ENCODE measurements at places on chromosomes 11 and 22. TPM values are rescaled to one million over a fixed set of nuclear protein-coding genes. Genes with fewer than 3 reads are reported as not detected.

The SCGB1C1 gene
- not detected for polyA plus RNA-seq

- DNase-seq, result no peak
These were observed 13.0 kb downstream of the TBC1D10A start for GRCh38 chr22:30313527-30314363.

GRCh38 chr11:68081691-68082090, 39.5 kb downstream of the CHKA start:
- no peak for DNase-seq

- no peak for DNase-seq
These were observed 1.4 kb upstream of the PIWIL3 start for GRCh38 chr22:24775769-24776492.

DNA sequence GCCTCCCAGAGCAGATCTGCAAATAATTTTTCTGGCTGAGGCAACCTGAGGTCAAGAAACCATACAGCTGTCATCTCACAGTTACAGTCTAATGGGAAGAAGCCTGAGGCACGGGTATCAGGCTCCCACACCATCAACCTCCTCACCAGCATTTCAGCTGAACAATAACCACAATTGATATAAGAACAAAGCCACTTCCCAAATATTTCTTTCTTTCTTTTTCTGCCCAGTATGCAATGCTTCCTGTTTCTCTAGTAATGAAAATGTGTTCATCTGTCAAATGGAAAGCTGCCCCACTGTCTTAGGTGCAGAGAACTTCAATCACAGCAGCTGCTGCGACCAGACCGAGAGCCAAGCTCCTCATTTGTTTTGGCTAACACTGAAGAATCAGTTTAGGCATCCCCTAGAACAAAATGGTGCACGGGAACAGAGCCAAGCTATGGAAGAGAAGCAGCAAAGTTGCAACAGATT, 108.4 kb downstream of the BLID start:
- DNase-seq, result no peak

DNA sequence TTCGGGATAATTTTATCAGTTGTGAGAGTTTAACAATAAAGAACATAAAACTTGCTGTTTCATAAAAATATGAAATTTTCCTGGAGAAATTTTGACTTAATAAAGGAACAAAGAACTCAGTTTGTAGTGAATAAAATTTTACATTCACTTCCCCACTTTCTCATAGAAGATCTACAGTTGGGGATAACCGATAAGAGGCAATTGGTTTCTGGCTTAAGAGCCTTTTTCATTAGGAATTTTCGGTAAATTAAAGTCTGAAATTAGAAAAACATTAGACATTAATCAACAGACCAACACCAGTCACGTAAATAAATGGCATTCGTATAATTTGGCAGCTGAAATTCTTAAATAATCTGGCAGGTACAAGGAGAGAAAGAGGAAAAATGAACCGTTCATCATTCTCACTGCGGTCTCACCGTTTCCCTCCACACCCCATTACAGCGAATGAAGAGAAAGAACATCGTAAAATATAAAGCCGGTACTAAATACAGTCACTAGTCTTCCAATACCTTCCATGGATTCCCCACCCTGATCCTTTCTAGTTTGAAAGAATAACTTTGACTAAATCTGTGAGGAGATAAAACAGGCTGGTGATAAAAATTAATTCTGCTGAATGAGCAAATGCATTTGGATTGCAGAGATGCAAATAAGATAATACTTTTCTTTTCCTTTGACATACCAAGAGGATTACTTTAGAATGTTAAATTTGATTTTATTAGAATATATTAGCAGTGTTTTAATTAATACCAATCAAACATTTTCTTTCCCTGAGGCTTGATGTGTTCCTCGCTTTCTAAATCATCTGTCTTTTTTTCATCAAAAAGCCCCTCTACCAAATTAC, 19.5 kb downstream of the BLID start:
- no peak for DNase-seq

The PSMA1 gene
- polyA plus RNA-seq, result 304 TPM

GRCh38 chr22:33831207-33831606, 89.1 kb downstream of the LARGE1 start:
- no peak for DNase-seq

DNA sequence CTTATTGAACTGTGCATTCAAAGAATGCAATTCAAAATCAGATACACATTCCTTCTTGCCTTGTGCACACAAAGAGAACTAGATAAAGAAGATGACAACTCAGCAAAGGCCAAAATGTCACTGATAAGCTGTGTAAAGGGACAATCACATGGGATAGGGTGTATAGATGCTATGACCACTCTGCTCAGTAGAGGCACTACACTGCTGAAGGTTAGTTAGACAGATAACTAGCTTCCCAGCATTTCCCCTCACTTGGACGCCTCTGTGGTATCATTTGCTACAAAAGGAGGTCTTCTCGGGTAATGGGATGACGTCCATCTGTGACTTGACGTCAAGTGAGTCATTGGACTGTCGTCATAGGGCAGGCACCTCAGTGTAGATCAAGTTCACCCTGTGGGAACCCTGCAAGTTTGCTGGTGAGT, 424.9 kb upstream of the CCDC90B start:
- no peak for DNase-seq

DNA sequence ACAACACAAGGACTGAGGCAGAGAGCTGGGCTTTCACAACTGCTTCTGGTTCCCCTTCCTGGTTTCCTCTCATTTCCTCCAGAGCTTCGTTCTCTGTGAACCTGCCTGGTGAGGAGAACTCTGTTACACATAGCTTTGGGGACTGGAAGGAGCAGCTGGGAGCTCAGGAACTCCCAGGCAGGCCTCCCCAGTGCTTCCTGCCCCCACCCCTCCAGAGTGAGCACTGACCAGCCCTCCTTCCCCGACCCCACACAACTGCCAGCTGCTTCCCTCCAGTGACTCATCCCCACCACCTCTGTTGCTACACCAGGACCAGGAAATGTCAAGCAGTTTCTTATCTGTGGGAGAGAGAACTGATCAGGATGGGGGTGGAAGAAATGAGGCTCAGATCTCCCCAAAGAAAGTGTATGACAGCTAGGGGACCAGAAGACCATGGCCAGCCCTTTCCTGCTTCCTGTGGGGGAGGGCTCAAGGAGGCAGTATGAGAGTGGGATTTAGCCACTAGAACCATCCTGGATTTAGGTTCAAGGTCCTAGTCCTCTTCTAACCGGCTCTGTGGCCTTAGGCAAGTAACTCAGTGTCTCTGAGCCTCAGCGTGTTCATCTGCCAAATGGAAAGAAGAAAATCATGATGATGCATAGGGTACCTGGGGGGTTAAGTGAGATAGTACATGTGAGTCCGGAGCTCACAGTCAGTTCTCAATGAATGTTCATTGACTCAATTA, 4.5 kb upstream of the TP53I11 start:
- DNase-seq, result peak; percentile 63

DNA sequence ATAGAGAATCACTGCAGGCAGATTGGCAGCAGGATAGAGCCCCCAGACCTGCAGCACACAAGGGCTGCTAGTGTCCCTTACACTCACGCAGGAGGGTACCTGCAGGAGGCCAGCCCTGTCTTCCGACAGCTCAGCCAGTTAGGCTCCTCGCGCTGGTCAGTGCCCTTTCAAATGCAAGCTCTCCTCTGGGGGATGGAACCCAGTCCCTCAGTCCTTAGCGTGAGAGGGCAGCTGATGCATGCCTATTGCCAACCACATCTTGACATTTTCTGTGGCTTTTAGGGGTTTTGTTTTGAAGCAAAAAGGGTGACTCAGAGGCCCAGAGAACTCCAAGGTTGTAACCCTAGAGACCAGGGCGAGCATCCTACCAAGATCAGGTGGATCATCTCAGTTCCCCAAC, 40.0 kb downstream of the WNT11 start:
- DNase-seq, result no peak

DNA sequence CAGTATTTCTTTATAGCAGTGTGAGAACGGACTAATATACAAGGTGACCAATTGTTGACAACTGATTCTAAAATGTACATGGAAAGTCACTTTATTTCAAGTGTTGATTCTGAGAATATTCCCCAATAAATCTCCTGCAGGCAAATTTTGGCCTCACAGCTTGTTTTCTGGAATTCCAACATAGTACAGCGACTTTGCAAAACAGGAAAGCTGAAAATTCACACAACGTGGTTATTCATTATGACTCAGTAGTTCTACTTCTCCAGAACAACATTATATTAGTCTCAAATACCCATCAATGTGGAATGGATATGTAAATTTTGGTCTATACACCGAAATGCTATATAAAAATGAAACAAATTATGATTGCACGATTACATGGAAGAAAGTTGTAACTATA, 22.5 kb upstream of the OR5AN1 start:
- DNase-seq, result no peak

DNA sequence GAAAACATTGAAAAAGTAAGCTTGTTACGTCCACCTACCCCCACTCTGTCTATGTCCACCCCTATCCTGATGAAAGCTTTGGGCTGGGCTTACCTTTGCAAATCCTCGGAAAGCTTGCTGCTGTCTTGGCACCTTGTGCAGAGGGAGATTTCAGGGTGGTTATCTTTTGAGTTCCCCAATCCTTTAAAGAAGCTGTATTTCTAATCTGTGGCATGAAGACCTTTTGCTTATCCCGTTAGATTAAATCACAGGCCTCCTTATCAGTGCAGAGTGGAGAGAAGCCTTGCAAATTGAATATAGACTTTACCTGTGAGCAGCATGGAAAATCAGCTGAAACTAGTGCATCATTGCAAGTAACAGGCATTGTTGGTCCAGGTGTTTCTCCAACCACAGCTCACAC, 580.6 kb upstream of the ANO5 start:
- DNase-seq, result no peak

The TEX54 gene
- not detected for polyA plus RNA-seq

The CABP7 gene
- 0.15 TPM for polyA plus RNA-seq

DNA sequence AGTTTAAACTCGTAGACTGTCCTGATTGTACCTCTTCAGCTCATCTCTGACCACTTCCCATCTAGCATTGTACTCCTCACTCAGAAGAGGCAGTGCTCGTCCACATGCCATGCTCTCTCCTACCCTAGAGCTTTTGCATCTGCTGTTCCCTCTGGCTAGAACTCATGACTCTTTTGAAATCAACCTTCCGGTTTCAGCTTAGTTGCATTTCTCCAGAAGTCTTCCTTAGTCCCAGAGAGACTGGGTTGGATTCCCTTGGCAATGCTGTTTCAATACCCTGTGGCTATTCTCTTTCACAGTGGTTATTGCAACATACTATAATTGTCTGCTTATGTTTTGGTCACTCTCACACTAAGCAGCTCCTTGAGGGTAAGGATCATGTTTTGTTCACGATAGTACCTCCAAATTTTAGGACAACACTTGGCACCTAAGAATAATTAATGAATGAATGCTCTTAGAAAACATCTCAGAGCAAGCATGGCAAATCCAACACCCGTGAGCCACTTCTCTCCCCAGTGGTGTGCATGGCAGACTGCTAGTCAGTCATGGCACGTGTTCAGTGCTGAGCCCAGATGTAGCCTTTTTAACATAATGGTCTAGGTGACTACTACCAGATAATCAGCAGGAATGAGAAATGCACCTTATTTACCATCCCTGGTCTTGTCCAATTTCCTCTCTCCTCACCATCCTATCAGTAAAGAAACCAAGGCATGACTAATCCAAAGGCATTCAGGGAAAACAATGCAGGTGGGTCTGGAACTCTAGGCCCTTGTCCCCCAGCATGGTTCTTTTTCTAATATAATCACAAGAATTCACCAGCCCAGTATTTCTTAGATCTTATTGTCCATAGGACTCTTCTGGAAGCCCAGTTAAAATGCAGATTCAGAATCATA, 14.5 kb downstream of the SEPTIN3 start:
- DNase-seq, result no peak

The ZP1 gene
- polyA plus RNA-seq, result 0.32 TPM

- no peak for DNase-seq
These were observed 15.8 kb downstream of the MYEOV start for GRCh38 chr11:69309631-69310280.

The GAB4 gene
- polyA plus RNA-seq, result not detected

DNA sequence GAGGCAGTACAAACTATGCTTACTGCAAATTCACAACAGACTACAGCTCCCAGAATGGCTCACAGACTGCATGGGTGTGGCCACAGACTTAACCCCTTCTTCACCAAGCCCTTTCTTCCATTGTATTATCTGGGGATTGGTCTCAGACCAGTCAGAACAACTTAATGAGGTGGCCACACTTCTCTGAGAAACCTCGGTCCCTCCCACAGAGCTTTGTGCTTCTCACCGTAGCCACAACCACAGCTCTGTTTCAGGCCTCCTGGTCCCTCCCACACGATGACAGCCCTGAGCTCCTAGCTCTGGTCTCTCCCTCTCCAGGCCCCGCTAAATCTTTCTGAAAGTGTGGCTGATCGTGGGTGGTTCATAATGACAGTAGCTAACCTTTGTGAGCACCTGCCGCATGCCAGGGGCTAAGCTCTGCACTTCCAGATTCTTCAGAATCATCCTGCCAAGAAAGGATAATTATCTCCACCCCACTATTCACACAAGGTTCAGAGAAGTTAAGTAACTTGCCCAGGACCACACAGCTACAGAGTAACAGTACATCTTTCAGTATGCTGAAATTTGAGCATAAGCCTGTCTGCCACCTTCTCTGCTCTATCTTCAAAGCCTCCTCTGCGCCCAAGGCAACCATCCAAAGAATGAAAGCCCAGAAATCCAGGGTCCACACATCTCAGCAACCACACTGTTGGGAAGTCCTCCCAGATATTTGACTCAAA, 5.4 kb downstream of the PDE2A start:
- DNase-seq, result no peak

- DNase-seq, result no peak
These were observed 14.2 kb downstream of the OR52E1 start for GRCh38 chr11:5083602-5084001.

GRCh38 chr11:64000026-64000739, 13.9 kb downstream of the OTUB1 start:
- DNase-seq, result no peak

The CD3G gene
- polyA plus RNA-seq, result not detected

DNA sequence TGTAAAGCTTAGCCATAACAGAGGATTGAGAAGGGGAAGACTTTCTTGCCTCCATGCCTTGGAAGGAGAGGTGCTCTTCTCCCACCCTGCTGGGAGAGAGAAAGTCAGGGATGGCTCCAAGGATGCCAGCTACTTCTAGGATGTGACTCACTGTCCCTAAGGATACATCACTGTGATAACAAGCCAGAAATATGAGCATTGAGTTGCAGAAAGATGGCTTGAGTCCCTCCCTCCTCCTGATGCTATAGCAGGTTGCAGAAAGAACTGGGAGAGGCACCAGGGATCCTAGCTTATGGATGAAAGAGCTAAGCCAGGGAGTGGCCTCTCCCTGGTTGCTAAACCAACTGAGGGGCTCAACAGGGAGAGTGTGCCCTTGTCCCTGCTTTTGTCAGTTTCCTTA, 27.8 kb upstream of the FJX1 start:
- no peak for DNase-seq
